ENCODE measurements at places on chromosomes 3 and 15.

GRCh38 chr3:194472290-194472920, 14.4 kb downstream of the ATP13A3 start:
- peak; percentile 49 for DNase-seq

DNA sequence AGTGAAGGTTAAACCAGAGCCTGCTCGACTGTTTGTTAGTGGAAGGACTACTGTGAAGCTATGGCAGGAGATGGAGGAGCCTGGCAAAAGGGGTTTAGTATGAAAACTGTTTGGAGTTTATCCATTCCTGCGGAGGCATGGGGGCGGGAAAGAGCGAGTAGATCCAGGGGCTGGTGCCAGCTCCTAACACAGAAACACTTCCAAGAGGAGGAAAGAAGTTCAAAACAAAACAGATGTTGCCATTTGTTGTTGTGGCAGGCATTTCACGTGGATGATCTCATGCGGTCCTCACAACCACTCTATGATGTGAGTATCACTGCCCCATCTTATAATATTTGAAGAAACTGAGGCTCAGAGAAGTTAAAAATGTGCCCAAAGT, 30.7 kb upstream of the KY start:
- DNase-seq = no peak

GRCh38 chr3:188122571-188123169, 31.3 kb upstream of the LPP start:
- no peak for DNase-seq

DNA sequence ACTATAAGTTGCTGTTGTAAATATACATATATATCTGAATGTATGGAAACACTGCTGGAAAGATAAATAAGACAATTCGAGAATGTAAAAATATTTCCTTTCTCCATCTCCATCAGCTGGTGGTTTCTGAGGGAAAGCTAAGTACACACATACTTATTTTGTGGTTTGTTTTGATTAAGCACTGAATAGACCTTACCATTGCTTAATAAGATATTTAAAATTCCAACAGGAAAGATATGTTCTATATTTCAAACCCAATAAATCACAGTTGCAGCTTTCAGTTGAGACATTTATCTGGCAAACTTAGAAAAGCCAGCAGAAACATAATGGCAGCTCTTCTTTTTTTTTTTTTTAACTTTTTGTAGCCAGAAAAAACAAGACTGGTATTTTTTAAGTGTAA, 160.4 kb downstream of the VGLL3 start:
- no peak for DNase-seq

DNA sequence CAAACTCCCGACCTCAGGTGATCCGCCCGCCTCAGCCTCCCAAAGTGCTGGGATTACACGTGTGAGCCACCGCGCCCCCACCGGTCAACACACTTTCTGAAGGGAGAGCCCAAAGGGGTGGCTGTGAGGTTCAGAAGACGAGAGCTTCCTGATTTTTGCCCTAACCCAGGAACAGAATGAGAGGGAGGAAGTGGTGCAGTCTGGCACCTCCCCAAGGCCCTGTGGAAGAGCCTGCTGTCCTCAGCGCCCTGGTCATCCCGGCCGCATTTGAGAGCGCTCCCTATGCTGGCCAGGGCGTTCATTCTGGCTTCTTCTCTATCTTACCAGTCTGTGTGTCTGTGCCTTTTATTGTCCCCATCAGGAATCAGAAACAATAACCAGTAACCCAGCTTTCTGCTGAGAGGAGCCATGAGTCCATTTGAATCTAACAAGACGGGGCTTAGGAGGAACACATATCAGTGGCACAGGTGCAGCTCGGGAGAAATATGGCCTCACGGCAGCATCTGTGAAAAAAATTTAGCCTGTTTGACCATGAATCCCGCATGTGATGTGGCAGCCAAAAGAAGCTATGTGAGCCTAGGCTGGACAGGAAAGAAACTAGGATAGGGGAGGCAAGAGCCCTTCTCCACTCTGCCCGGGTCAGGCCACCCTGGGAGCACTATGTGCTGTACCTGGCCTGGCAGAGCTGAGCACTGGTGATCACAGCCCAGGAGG, 12.9 kb downstream of the BDH1 start:
- no peak for DNase-seq

- no peak for DNase-seq
Measured at GRCh38 chr3:158925828-158926494, 124.1 kb downstream of the MFSD1 start.

GRCh38 chr3:102536456-102536855, 101.6 kb downstream of the ZPLD1 start:
- DNase-seq = peak; percentile 39

- no peak for DNase-seq
Measured at GRCh38 chr3:73503781-73504180, 121.0 kb downstream of the PDZRN3 start.

GRCh38 chr3:135271177-135272025, 476.3 kb downstream of the EPHB1 start:
- DNase-seq = no peak

GRCh38 chr15:88906130-88906529, 7.0 kb downstream of the MFGE8 start:
- no peak for DNase-seq

- no peak for DNase-seq
Measured at GRCh38 chr3:152295344-152295743, 26.6 kb downstream of the MBNL1 start.

DNA sequence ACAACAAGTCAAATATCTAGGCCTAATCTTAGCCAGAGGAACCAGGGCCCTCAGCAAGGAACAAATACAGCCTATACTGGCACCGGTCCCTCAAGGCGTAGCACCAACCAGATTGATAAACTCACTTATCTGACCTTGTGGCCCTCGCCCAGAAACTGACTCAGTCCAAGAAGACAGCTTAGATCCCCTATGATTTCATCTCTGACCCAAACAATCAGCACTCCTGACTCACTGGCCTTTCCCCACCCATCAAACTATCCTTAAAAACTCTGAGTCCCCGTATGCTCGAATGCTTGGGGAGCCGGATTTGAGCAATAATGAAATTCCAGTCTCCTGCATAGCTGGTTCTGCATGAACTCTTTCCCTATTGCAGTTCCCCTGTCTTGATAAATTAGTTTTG, 1.6 kb upstream of the SORD start:
- DNase-seq = no peak

DNA sequence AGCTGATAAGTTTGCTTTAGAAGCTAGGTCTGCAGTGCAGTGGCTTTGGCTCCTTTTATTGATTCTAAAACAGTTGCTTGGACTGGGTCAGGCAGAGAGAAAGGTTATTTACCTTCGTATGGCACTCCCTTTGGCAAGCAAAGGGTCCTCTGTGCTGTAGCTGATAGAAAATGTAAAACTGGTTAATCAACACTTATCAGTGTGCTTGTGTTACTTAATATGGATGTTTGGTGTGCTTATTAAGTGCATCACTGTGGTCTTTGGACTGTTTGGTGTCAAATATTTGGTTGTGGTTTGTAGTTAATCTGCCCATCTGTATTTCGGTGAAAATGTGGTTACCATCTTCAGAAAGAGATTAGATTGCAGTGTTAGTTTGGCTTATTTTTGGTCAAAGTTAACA, 16.0 kb downstream of the UBE2E2 start:
- no peak for DNase-seq

GRCh38 chr3:39810647-39811161, 1.3 kb downstream of the MYRIP start:
- DNase-seq = no peak

DNA sequence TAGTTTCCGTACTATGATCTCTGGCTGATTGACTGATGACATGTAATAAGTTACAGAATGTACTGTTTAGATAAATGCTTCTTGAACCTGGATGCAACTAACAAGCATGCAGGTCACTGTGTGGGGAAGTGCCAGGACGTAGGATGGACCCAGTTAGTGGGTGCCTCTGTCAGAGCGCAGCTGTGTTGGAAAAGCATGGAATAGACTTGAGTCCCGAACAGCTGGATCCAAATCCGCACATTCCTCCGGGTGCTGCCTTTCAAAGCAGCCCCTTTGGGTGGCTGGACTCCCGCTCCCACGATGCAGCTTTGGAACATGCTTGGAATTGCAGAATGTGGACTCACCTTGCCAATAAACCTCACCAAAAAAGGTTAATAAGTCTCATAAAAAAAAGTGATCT, 35.5 kb upstream of the ALDH1A3 start:
- no peak for DNase-seq

DNA sequence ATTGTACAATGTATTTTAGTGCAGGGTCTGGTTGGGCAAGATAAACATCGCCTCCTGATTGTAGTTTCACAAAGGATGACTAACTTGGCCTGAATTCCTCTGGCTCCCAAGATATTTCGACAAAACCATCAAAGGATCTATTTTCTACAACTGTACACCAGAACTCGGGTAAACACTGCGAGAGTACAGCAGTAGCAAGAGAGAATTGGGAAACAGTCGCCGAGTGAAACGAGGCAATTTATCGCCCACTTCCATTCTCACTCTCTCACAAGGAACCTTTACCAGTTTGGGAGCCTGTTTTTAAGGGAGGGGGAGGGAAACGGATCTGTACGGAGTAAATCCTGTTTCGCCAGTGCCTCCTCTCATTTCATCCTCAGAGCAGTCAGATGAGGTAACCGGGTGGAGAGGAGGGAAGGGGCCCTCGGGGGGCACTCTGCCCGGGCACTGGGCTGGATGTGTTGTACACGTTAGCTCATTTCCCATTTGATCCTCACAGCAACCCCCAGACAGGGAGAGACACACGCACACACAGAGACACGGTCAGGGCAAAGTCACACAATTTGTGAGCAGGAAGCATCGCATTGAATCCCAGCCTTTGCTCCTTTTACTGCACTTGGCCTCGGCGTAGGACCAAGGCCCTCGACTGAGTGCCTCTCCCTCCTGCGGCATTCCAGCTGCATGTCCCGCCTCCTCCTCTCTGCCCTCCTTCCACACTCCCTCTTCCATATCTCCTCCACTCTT, 120.1 kb downstream of the LIPC start:
- DNase-seq = no peak

DNA sequence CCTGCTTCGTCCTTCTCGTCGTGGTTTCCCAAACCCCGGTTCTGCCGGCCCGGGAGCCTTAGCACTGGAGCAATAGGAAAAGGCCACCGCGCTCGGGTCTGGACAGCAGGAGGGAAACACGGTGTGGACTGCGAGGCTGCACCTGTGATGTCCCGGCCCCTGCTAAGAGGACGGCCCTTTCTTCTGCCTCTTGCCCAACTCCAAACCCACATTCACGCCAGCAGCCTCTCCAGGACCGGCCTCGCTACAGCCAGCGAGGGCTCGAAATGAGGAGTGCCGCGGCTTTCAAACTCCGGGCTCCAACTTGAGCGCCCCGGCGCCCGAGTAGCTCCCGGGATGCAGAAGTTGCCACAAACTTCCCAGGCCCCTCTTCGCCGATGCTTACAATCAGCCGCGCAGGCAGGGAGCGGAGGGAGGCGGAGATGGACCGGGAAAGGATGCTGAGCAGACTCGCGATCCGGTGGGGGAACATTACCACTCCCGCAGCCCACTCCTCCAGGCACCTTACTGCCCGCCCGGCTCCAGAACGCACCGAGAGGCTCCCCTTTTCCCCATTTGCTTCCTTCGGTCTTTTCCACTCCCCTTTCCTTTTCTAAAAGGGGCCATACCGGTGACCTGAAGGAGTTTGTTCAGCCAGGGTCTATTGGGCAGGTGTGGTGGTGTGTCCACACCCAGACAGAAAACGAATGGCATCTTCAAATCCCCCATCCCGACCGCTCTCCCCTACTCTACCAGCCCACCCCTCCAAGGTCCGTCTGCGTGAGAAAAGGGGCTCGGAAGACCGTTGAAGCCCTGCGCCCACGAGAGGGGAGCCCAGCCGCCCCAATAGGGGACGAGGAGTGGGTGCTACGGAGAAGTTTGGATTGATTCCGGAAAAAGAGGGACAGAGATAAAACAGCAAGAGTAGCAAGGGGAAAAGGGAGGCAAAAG, 18.8 kb upstream of the SATB1 start:
- no peak for DNase-seq

DNA sequence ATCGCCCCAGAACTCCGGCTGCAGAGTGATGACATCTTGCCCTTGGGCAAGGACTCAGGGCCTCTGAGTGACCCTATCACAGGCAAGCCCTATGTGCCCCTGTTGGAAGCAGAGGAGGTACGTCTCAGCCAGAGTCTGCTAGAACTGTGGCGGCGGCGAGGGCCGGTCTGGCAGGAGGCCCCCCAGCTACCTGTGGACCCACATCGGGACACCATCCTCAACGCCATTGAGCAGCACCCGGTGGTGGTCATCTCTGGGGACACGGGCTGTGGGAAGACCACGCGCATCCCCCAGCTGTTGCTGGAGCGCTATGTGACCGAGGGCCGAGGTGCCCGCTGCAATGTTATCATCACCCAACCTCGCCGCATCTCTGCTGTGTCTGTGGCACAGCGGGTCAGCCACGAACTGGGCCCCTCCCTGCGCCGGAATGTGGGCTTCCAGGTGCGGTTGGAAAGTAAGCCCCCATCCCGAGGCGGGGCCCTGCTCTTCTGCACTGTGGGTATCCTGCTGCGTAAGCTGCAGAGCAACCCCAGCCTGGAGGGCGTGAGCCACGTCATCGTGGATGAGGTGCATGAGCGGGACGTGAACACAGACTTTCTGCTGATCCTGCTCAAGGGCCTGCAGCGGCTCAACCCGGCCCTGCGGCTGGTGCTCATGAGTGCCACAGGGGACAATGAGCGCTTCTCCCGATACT, 43.4 kb downstream of the DHX30 start:
- no peak for DNase-seq

DNA sequence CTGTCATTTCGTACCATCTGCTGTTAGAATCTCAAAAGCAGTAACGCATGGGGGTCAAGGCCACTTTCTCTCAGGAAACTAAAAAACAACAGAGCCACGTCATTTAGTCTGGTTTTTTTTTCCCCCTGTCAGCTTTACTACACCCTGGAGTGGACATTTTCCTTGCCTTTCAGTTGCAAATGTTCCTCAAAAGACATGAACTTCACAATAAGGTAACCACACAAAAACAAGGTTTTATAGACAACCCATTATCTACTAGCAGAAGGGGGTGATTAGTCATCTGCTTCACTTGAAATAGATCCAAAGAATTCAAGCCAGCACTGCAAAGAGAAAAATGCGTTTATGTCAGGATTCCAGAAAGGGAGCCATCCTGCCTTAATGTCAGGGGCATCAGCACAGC, 171.8 kb upstream of the CDIN1 start:
- DNase-seq = no peak

- DNase-seq = peak; percentile 60
Measured at GRCh38 chr3:157445857-157446256, 9.2 kb downstream of the PTX3 start.

DNA sequence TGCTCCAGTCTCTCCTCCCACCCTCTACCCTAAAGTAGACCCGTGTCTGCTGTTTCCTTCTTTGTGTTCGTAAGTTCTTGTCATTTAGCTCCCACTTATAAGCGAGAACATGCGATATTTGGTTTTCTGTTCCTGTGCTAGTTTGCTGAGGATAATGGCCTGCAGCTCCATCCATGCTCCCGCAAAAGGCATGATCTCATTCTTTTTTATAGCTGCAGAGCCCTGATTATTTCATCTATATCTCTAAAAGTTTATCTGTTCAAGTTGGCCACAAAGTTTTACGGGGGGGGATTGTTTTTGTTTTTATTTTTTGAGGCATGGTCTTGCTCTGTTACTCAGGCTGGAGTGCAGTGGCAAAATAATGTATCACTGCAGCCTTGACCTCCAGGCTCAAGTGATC, 4.4 kb upstream of the NEO1 start:
- no peak for DNase-seq

- DNase-seq = peak; percentile 44
Measured at GRCh38 chr3:11236588-11237461, 35.4 kb upstream of the ATG7 start.
